Activated CD4-positive, alpha-beta T cell treated with anti-CD3 and anti-CD28 coated beads, Interleukin-2, amount 10 ng/mL, durations not matched to agents 24 days and 14 days (primary cell): ENCODE measurements at places on chromosomes 3 and 15. TPM values are rescaled to one million over a fixed set of nuclear protein-coding genes. Genes with fewer than 3 reads are reported as not detected.

GRCh38 chr3:14796403-14797077, 22.2 kb upstream of the FGD5 start:
- no peaks in the 10 kb centered on the region for H3K4me1 ChIP-seq
- H3K36me3 ChIP-seq: no peaks in the 10 kb centered on the region
- DNase-seq: no peak
- H3K27me3 ChIP-seq: peaks cover 18% of the 10 kb centered on the region
- no peak overlapping the region for H3K27ac ChIP-seq

- no peaks in the 10 kb centered on the region for H3K4me1 ChIP-seq
- DNase-seq: no peak
- H3K27ac ChIP-seq: no peak overlapping the region
Measured at GRCh38 chr15:62798536-62798935, 244.0 kb upstream of the TPM1 start.

GRCh38 chr15:76939715-76940114, 8.2 kb downstream of the RCN2 start:
- H3K36me3 ChIP-seq: peaks cover 33% of the 10 kb centered on the region
- DNase-seq: no peak
- H3K27ac ChIP-seq: no peak overlapping the region
- H3K27me3 ChIP-seq: no peaks in the 10 kb centered on the region

DNA sequence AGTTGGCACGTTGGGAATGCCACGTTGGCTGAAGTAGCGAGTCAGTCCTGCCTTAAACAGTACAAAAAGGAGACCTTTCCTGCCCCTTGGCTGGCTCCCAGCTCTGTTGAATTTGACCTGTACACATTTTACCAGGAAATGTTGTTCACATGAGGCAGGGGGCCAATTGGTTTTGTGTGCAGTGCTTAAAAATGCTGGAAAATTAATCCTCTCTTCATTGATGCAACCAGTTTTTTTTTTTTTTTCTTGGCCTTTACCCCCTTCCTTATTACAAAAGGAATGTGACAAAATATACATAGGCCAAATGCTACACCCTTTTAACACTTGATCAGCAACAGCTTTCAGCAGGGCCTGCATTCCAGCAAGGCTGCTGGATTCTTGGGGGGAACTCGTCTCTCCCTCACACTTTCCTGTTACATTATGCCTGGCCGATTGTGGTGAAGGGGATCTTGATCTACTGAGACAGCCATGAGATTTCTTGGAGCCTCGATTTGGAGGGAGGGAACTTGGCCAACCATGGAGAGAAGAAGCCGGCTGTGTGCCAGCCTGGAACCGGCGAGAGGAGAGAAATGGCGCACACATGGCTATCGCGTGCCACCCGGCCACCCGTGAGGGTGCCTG, 93.1 kb downstream of the DNASE1L3 start:
- no peak overlapping the region for H3K27ac ChIP-seq
- DNase-seq: no peak
- no peak overlapping the region for H3K4me3 ChIP-seq
- H3K27me3 ChIP-seq: no peaks in the 10 kb centered on the region
- peaks cover 26% of the 10 kb centered on the region for H3K36me3 ChIP-seq

DNA sequence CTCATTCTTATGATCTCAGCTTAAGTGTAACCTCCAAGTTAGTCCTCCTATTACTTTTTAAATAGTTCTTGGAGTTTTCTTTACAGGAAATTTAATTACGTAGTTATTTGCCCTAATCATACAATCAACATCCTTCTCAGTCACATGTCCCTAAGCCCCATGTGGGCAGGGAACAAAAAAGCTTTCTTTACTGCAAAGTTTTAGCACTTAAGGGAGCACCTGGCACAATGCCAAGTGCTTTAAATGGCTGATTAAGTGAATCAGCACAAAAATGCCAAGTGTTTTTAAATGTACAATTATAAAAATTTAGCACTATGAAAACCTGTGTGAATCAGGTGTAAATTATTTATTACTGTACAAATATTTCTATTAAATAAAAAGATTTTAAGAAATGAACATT, 445.3 kb downstream of the C3orf38 start:
- no peak for DNase-seq
- H3K27ac ChIP-seq: no peak overlapping the region
- H3K27me3 ChIP-seq: no peaks in the 10 kb centered on the region

DNA sequence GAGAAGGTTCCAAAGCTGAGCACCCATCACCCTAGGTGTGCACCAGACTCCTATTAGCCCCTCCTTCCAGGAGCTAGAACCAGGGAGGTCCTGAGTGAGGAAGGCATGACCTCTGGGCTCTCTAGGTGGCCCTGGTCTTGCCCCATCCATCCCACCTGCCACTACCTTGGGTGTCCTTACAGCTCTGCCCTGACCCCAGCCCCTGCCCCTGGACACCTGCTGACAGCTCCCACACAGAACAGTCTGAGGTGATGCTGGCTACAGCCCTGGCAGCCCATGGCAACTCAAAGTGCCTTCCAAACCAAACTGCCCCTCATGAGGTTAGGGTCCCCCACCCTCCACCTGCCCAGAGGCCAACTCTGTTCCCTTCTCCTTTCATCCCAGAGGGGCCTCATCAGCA, 37.2 kb downstream of the GOLGA6A start:
- no peak overlapping the region for H3K4me3 ChIP-seq
- H3K4me1 ChIP-seq: peaks cover 5% of the 10 kb centered on the region
- H3K27me3 ChIP-seq: no peaks in the 10 kb centered on the region
- no peak for DNase-seq

Gene SPESP1
- total RNA-seq: 0.51 and 1.1 TPM in 2 replicates

Gene FBXO22
- total RNA-seq: 51.7 and 51.9 TPM in 2 replicates
